NCI-H187 (cell line): ENCODE measurements at places on chromosomes 5 and 9.

DNA sequence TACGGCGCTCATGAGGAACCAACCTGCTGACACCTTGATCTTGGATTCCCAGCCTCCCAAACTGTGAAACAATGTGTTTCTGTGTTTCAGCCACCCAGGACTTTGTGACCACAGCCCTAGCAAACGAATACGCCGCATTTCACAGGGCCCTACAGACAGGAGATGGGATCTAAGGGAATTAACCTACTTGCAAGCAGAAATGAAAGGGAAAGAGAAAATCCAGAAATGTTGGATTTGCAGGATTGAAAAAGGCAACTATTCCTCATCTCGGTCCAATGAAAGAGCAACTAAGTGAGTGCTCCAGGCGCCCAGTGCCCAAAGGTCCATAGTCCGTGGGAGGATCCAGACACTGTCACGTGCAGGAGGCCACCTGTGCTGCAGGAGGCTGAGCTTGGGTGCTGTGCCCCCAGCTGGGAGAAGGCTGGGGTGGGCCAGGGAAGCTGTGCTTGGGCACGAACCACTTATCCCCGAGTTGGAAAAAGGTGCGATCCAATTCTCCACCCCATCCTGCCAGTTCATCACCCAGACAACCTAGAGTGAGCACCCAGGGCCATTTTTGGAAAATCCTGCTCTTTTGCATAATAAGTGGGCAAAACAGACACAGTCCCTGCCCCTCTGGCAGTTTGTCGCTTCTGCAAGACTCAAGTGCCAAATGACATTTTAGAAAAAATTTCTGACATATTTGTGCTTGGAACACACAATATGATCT, 177.9 kb downstream of the C9orf50 start:
- DNase-seq, result no peak

DNA sequence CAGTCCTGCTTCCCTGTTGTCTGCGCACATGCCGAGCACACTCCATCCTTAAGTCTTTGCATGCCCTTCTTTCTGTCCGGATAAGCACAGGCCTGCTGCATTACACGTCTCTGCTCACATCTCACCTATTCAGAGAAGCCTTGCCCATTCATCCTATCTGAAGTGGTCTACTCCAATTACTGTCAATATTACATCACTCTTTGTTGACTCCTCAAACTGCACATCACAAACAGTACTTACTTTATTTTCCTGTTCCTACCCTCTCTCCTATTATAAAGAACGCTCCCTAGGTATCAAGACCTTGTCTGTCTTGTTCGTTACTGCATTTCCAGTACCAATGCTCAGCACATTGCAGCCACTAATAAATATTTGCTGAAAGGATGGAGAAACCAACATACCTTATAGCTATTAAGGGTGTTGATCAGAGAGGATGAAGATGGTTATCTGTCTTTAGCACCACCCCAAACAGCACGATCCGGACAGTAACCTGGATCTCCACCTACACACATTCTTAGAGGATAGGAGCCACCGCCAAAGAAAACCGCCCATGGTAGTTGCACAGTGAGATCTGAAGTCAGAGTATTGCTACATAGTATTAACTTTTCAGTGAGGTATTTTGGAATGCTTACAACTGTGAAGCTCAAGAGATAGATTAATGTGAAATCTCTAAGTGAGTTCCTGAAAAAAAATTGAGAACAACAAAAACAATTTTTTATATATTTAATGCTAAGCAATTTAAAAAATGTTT, 1.6 kb upstream of the PRRC1 start:
- no peak for DNase-seq

DNA sequence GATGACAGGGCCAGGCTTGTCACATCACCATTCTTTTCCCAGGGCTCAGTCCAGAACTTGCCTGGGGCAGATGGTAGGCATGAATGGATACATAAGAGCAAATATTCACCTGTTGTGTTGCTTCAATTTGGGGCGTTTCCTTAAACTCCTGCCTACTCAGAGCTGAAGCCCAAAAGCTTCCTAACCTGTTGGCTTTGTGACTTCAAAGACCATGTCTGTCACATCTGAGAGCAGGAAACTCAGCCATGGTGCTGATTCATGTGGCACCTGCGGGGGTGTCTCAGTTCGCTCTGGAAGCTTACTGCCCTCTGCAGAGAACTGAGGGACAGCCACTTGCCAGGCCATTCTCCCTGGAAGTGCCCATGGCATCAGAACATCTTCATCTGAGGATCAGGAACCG, 246.6 kb downstream of the HSPA4 start:
- no peak for DNase-seq

- no peak for DNase-seq
Measured at GRCh38 chr9:13149454-13149853, 130.0 kb downstream of the MPDZ start.

- DNase-seq, result no peak
Measured at GRCh38 chr9:135726138-135726853, 24.3 kb downstream of the KCNT1 start.

GRCh38 chr5:131217791-131218190, 46.1 kb upstream of the CDC42SE2 start:
- DNase-seq, result no peak
